RWPE2 (cell line): ENCODE measurements at places on chromosomes 7 and 10.

DNA sequence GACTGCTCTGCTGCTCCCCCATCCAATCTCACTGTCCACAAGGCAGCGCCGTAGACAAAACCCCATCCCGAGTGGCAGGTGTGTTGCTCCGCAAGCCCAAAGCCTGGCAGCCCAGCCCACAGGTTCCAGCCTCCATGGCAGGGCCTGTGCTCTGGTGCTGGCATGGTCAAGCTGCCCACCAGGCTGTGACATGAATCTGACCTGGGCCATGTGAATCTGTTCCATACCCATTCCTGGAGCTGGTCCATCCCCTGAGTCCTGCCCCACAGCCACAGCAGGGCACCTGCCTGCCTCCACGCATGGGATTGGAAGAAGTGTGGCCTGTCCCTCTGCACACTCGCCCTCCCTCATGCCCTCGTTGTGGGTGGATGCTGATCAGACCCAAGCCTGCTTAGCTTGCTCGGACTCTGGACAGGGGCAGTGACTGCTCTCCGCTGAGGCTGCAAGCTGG is 128.8 kb downstream of the PTPN20 start:
- H3K4me3 ChIP-seq = no peak overlapping the region
- H3K27ac ChIP-seq = no peak overlapping the region
- H3K36me3 ChIP-seq = no peaks in the 10 kb centered on the region

GRCh38 chr10:73577788-73578187 is 13.4 kb downstream of the USP54 start:
- H3K36me3 ChIP-seq = no peaks in the 10 kb centered on the region
- peaks cover 13% of the 10 kb centered on the region for H3K4me1 ChIP-seq
- no peak for DNase-seq
- H3K27ac ChIP-seq = no peak overlapping the region
- no peaks in the 10 kb centered on the region for H3K27me3 ChIP-seq

DNA sequence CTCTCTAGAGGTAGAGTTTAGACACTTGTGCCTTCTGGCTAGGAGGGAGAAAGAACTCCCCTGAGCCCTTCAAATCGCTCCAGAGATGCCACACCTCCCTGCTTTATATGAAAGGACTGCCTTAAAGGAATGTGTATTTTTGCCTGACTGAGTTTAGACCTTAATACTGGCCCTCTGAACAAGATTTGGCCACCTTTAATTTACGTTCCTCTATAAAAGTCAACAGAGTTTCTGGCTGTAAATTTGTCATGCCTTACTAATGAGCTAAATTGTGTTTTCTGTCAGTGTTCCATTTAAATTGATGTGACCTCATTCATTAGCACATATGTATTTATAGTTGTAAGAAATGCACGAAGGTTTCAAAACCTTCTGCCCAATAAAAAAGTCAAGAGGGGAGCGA is 48.0 kb downstream of the SEMA3C start:
- H3K4me3 ChIP-seq = no peak overlapping the region
- peaks cover 13% of the 10 kb centered on the region; the same call in 1 of the 2 replicates for H3K36me3 ChIP-seq
- no peaks in the 10 kb centered on the region for H3K27me3 ChIP-seq
- H3K27ac ChIP-seq = peak overlapping the region; percentile 32

DNA sequence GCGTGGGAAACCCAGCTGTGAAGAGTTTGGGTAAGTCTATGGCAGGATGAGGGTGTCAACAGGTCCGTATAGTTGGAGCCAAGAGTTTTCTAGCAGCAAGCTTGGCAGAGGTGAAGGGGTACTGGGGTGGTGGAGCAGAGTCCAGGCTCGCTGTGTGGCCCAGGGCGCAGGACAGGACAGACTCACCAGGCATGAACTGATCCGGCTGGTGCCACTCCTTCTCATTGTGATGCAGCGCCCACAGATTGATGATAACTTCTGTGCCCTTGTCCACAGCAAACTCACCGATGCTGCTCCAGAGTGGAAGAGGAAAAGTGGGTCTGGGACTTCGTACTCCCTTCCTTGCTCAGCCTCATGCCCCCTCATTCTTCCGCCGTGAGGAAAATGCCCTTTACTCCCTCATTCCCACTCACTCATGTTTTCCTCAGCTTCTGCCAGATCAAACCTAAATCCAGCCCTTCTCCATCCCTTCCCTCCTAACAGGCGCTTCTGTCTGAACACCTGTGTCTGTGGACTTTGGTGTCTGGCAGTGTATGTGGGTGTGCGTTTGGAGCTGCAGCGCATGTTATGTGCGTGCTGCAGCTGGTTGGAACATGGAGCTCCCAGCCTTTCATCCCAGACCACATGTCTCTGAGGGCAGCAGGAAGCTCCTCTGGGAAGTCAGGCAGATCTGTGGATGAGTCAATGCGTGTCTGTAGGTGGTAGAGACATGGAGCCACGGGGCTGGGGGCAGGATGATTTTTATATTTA is 5.7 kb downstream of the CYP17A1 start:
- no peaks in the 10 kb centered on the region for H3K36me3 ChIP-seq
- no peak overlapping the region for H3K27ac ChIP-seq
- H3K27me3 ChIP-seq = no peaks in the 10 kb centered on the region
- H3K4me3 ChIP-seq = no peak overlapping the region
- no peak for DNase-seq

DNA sequence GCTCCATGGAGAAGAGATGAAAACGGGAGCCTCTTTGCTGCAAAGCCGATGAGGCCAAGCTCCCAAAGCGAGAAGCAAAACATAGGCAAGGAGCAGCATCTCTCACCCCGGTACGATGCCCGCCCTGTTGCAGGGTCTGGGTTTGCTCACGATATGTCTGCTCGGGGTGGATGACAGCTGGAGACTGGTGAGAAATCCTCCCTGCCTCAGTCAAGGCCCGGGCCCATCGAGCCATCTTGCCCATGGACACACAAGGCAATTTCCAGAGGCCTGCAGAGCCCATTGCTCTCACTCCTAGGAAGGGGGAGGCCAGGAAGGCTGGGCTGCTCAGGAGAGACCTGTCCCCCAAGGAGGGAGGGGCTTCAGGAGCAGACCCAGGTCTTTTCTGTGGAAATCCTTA is 391.7 kb upstream of the SHH start:
- H3K36me3 ChIP-seq = no peaks in the 10 kb centered on the region
- no peak overlapping the region for H3K27ac ChIP-seq
- H3K27me3 ChIP-seq = peaks cover 4% of the 10 kb centered on the region
- H3K4me1 ChIP-seq = no peaks in the 10 kb centered on the region
- DNase-seq = no peak
- H3K4me3 ChIP-seq = no peak overlapping the region

DNA sequence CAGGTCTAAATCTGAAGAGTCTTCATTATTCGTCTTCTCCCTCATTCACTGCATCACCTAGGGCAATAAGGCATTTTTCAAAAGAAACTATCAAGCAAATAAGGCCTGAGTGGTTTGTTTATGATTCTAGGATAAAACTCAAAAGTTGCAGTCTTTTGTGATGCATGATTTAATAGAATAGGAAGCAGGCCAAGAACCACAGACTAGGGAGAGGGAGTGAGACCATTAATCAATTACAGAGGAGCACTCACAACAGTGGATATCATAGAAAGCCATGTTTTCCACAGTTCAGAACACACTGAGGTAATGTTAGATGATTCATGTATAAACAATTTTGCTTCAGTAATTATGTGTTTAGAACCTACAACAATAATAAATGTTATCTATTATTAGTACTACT is 87.8 kb upstream of the LRRTM3 start:
- no peaks in the 10 kb centered on the region for H3K27me3 ChIP-seq
- no peak for DNase-seq
- no peaks in the 10 kb centered on the region for H3K36me3 ChIP-seq
- no peak overlapping the region for H3K27ac ChIP-seq

DNA sequence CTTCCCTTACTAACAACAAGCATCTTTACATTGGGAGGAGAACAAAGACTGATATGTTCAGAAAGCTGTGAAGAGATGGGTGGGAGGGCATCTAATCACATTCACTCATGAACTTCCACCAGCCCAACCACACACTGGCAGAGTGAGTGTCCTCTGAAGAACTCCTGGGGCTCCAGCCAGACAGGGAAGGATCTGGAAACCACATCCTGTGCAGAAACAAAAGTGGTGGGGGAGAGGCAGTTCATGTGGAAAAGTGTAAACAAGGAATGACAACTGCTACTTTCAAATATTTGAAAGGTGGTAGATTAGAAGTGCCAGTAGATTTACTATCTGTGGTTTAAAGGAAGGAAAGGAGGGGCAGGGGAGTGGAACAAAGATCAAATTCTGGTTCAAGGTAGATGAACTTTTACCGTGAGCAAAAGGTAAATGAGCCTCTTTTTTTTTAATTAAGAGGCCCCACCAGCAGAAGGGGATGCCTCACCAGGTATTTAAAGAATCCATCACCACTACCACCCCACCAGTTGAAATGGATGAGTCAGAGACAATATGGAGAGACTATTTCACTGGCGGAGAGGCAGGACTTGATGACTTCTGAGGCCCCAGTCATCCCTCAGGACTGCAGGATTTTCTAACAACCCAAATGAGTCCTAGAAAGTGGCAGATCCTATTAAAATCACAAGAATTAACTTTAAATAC is 34.5 kb downstream of the GOT1 start:
- no peaks in the 10 kb centered on the region for H3K27me3 ChIP-seq
- H3K36me3 ChIP-seq = peaks cover 45% of the 10 kb centered on the region
